ENCODE measurements at places on chromosomes 6 and 20. TPM values are rescaled to one million over a fixed set of nuclear protein-coding genes. Genes with fewer than 3 reads are reported as not detected.

The RAET1L gene
- total RNA-seq = not detected

The CBLN4 gene
- not detected for total RNA-seq

The MOG gene
- not detected for total RNA-seq

The SLC12A5 gene
- not detected for total RNA-seq

The ZNF322 gene
- 25.1 TPM for total RNA-seq

The CFAP206 gene
- total RNA-seq = 1.1 TPM

The SIRPD gene
- total RNA-seq = not detected

The PRDM13 gene
- not detected for total RNA-seq

The CAP2 gene
- 6.3 TPM for total RNA-seq

The CNBD2 gene
- total RNA-seq = 3.4 TPM

The C4A gene
- 2.2 TPM for total RNA-seq

The OLIG3 gene
- total RNA-seq = not detected

The ISM1 gene
- 2.8 TPM for total RNA-seq

The BANF2 gene
- total RNA-seq = not detected

The POLR1C gene
- total RNA-seq = 56.6 TPM

The GPLD1 gene
- not detected for total RNA-seq

The BPIFA1 gene
- total RNA-seq = not detected

The OR2H2 gene
- not detected for total RNA-seq

The SNPH gene
- total RNA-seq = 7.0 TPM

All from melanocyte of skin (primary cell).